ENCODE measurements at places on chromosomes 13 and 19.

- H3K27me3 ChIP-seq, result no peaks in the 10 kb centered on the region
- no peak for DNase-seq
- H3K4me3 ChIP-seq, result no peak overlapping the region
- no peak overlapping the region for H3K27ac ChIP-seq
- H3K4me1 ChIP-seq, result peaks cover 5% of the 10 kb centered on the region
- peaks cover 84% of the 10 kb centered on the region for H3K36me3 ChIP-seq
These were observed 53.5 kb downstream of the IPO5 start for GRCh38 chr13:98007001-98007400.

- no peak within 1 kb of the TSS for H3K27ac ChIP-seq
- H3K36me3 ChIP-seq, result no peaks in the 10 kb centered on the region
- H3K4me1 ChIP-seq, result no peaks in the 10 kb centered on the region
- DNase-seq, result no peak
- no peak within 1 kb of the TSS for H3K4me3 ChIP-seq
These were observed at the start of gene ERVV-1 for GRCh38 chr19:53013621-53014020. Gene ERVV-1 (plus strand): TSS chr19:53013921. CDS start chr19:53014091, 170 bp downstream.

DNA sequence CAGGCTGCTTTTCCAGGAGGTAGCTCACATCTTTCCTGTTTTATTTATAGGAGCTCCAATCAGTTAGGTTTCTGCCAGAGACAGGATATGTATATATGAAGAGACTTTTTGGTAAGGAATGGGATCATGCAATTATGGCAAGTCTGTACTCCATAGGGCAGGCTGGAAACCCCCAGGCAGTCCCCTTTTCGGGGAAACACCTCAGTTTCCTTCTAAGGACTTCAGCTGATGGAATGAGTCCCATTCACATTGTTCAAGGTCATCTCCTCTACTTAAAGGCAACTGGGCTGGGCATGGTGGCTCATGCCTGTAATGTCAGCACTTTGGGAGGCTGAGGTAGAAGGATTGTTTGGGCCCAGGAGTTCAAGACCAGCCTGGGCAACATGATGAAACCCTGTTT is 10.9 kb upstream of the SLC25A42 start:
- H3K4me3 ChIP-seq, result no peak overlapping the region
- peaks cover 60% of the 10 kb centered on the region for H3K36me3 ChIP-seq
- no peak overlapping the region for H3K27ac ChIP-seq
- H3K27me3 ChIP-seq, result no peaks in the 10 kb centered on the region

DNA sequence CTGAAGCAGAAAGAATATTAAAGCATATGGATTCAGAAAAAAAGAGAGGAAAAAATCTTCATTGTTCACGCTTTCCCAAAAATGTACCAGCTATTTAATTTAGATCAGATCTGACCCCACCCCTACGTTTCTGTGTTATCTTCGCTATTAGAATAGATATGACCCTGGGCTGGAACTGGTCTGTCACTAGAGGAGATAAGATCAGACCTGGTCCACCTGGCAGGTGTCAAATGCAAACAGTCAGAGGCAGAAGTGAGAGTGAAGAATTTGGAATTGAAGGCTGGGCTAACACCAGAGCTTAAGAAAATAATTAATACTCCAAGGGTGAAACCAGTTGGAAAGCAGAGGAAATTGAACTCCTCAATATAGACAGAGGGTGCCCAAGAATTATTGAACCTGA is 30.0 kb upstream of the MBNL2 start:
- peaks cover 17% of the 10 kb centered on the region for H3K4me1 ChIP-seq
- no peak overlapping the region for H3K27ac ChIP-seq
- no peaks in the 10 kb centered on the region for H3K27me3 ChIP-seq
- no peak for DNase-seq
- no peak overlapping the region for H3K4me3 ChIP-seq

DNA sequence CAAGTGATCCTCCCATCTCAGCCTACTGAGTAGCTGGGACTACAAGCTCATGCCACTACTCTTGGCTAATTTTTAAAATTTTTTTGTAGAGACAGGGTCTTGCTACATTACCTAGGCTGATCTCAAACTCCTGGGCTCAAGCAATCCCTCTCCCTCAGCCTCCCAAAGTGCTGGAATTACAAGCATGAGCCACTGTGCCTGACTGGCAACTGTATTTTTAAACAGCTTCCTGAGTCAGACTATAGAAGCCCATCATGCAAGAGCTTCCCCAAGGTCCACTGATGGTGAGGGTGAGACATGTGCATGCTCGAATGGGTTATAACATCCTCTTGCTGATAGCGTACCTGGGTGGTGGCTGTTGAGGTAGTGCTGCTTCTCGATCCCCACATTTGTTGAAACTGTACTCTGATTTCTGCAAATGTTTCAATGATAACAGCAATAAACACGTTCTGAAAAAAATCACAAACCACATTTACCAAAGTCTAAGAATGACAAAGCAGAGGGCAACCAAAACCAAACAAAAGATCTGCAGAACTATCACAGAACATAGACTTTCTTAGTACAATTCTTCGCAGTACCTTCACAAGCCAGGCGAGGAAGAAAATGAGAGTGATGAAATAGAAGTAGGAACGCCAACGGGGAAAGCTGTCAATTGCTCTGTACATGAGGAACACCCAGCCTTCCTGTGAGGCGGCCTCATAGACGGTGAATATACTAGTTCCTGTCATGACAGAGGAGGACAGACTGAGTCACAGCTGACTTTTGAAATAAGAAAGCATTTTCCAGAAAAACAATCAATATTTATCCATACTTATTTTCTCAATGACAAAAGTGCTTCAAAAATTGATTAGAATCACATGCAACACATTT is 124.4 kb downstream of the NALCN start:
- H3K27ac ChIP-seq, result peak overlapping the region; percentile 57
- H3K4me3 ChIP-seq, result no peak overlapping the region
- DNase-seq, result peak; percentile 23
- H3K4me1 ChIP-seq, result peaks cover 16% of the 10 kb centered on the region
- H3K27me3 ChIP-seq, result no peaks in the 10 kb centered on the region

- H3K27me3 ChIP-seq, result no peaks in the 10 kb centered on the region
- DNase-seq, result no peak
- no peaks in the 10 kb centered on the region for H3K4me1 ChIP-seq
- no peak overlapping the region for H3K27ac ChIP-seq
These were observed 61.1 kb upstream of the HMGB1 start for GRCh38 chr13:30526612-30527495.

GRCh38 chr19:21233691-21234090 is 91.9 kb downstream of the ZNF431 start:
- H3K27ac ChIP-seq, result no peak overlapping the region
- no peak overlapping the region for H3K4me3 ChIP-seq
- H3K36me3 ChIP-seq, result no peaks in the 10 kb centered on the region
- DNase-seq, result no peak

- no peaks in the 10 kb centered on the region for H3K27me3 ChIP-seq
- H3K4me1 ChIP-seq, result no peaks in the 10 kb centered on the region
- no peak for DNase-seq
- H3K4me3 ChIP-seq, result no peak overlapping the region
- H3K36me3 ChIP-seq, result no peaks in the 10 kb centered on the region
These were observed 4.8 kb downstream of the FCHO1 start for GRCh38 chr19:17755977-17756670.

- no peak overlapping the region for H3K27ac ChIP-seq
- peaks cover 4% of the 10 kb centered on the region for H3K36me3 ChIP-seq
- no peaks in the 10 kb centered on the region for H3K4me1 ChIP-seq
- H3K4me3 ChIP-seq, result no peak overlapping the region
- DNase-seq, result no peak
- H3K27me3 ChIP-seq, result no peaks in the 10 kb centered on the region
These were observed 26.8 kb downstream of the ZNF350 start for GRCh38 chr19:51959791-51960190.

DNA sequence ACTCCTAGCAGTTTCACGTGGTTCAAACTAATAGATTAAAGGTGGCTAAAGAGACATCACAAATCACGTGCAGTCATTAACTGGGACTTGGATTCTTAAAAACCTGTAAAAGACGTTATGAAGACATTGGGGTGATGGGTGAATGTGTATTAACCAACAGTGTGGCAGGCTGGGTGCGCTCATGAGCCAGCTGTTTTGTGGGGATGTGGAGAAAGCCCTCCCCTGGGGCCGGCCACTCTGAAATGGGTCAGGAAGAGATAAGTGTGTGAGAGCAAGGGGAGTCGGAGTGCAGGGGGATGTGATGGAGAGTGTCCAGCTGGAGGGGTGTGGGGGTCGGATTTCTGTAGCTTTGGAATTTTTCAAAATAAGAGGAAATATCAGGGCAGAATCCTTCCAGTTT is 10.4 kb downstream of the UPF1 start:
- H3K27ac ChIP-seq, result no peak overlapping the region
- no peak for DNase-seq
- peaks cover 4% of the 10 kb centered on the region for H3K4me1 ChIP-seq
- no peak overlapping the region for H3K4me3 ChIP-seq

DNA sequence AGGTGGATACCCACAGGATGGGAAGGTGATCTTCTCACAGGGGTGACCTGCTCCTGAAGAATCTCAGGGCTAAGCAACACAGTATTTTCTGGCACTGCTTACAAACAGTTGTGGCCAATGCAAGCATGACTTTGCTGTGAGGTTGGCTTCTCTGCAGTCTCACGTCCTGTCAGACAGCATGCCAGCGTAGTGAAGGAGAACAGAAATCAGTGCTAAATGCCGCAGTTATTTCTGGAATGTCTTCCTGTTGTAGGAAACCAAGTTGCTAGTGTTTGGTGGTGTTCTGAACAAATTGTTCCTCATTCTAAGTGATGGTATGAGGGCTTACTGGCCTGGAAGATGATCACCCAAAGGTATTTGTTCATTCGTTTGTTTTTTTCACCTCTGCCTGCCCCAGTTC is 320.1 kb downstream of the MTUS2 start:
- no peaks in the 10 kb centered on the region for H3K27me3 ChIP-seq
- H3K4me1 ChIP-seq, result no peaks in the 10 kb centered on the region
- no peak overlapping the region for H3K4me3 ChIP-seq

DNA sequence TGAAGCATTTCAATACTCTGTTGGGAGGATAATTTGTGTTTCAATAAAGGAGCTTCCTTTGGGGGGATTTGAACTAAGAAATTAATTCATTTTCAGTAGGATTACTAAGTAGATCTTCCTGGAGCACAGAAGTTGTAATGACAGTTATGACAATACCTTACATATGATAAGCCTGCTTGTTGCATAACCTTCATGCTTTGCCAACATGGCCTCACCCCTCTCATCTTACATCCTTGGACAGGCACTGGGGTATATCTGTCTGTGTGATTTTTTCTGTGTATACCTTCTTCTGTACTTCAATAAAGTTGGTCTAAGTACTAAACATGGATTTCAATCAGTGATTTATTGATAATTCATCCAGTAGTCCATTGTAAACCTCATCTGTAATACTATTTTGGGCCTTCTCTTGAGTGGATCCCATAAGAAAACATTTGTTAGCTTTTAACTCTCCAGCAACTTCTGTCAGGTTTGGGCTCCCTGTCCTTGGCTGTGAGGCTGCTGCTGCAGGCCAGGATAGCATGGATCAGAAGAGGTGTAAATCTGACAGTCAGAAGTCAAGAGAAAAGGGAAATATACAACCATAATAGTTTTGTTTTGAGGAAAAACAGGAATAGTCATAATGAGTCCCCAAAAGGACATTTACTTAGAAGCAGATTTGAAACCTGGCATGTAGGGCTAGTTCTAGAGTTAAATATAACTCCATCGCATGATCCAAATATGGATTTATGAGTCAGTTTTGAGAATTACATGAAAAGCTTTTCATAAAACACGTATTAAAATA is 422.2 kb downstream of the KLF5 start:
- no peaks in the 10 kb centered on the region for H3K36me3 ChIP-seq
- H3K27me3 ChIP-seq, result no peaks in the 10 kb centered on the region
- DNase-seq, result no peak

DNA sequence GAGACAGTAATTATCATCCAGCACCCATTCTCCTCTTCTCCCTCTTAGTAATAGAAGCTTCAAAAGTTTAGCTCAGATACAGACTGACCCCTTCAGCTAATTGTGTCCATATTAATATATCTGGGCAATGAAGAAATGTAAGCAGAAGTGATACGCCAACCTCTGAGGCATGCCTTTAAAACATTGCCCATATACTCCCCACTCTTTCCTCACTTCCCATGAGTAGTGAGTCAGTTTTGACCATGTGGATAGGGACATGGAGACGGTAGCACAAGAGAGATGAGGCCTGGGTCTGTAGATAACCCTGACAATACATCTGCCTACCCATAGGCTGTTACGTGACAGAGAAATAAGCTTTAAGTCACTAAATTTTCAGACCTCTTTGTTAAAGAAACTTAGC is 147.6 kb downstream of the KCTD12 start:
- no peaks in the 10 kb centered on the region for H3K36me3 ChIP-seq
- no peak for DNase-seq
- H3K4me3 ChIP-seq, result no peak overlapping the region
- H3K27me3 ChIP-seq, result no peaks in the 10 kb centered on the region

GRCh38 chr13:110418944-110419343 is 111.9 kb downstream of the COL4A2 start:
- H3K4me1 ChIP-seq, result peaks cover 51% of the 10 kb centered on the region
- no peaks in the 10 kb centered on the region for H3K36me3 ChIP-seq
- peak; percentile 55 for DNase-seq
- peak overlapping the region; percentile 28 for H3K27ac ChIP-seq
- no peaks in the 10 kb centered on the region for H3K27me3 ChIP-seq
